ENCODE measurements at places on chromosomes 1 and 21. TPM values are rescaled to one million over a fixed set of nuclear protein-coding genes. Genes with fewer than 3 reads are reported as not detected.

DNA sequence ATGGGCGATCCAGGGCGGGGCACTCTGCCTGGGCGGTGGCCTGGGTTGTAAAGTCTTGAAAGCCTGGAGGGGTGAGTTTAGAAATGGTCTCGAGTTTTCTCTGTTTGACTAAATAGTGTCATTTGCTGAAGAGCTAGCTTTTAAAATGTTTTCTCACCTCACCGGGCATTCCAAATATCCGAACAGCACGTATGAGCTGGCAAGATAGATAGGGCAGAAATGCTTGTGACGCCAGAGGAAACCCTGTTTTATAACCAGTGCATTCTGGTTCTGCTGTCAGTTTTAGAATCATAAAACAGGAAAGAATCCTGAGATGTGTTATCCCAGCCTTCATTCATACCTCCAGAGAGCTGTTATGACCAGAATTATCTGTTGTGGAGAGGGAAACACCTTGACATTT, 725 bp downstream of the RTCA start:
- DNase-seq: no peak

- no peak for DNase-seq
Measured at GRCh38 chr1:239547987-239548386, 161.6 kb downstream of the CHRM3 start.

GNG12 gene
- 152 TPM for total RNA-seq

GRCh38 chr1:225447650-225448089, 19.8 kb upstream of the LBR start:
- no peak for DNase-seq

FAM131C gene
- 0.44 TPM for total RNA-seq

DNA sequence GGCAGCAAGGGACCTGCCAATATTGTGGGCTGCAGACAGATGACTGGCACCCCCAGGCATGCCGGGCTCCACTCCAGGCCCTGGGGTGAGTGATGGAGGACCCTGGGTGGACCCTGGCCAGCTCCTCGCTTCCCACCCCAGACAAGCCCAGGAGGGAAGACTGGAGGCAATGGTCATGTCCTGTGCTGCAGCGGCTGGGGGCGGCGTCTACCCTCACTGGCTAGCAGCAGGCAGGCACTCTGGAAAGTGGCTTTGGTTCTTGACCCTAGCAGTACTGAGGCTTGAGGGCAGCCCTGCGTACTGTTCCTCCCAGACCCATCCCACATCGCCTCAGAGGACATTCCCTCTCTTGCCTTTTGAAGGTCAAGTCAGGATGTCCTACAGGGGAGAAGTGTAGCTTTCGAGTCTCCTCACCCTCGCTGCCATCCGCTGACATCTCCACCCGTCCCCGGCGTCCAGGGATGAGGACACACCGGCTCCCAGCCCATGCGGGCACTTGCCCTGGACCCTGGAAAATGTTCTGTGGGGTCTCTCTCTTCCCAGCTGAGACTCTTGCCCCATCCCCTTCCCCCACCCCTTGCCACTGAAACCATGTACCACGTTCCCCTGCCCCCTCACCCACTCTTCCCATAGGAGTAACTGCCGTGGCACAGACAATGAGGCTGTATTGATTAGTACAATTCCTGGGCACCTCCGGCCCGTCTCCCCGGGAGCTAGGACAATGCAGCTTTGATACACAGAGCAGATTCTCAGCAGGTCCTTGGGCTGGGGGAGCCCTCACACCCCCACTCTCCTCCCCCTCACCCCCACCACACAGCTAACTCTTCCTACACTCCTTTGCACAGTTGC, 15.0 kb downstream of the SLC6A9 start:
- DNase-seq: no peak

- DNase-seq: no peak
Measured at GRCh38 chr1:37495875-37496274, 18.7 kb downstream of the MEAF6 start.

DNA sequence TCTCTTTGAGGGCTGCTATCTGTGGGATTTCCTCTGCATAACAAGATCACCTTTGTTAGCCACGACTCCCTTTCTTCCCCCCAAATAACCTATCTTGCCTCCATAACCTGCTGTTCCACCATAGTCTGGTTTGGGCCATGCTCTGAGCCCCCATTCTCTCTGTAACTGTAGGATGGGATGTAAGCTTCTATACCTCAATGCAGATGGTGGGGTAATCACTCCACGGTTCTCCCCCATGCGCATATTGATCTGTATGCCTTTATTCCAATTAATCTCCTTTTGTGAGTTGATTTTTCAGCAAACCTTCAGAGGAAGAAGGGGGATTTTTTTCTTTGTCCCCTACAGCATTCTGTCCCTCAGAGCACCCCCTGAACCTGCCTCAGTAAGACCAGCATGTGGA, 170.1 kb upstream of the IRF2BP2 start:
- peak; percentile 21 for DNase-seq

Measured in endothelial cell of umbilical vein (primary cell).